Stimulated activated CD4-positive, alpha-beta T cell treated with anti-CD3 and anti-CD28 coated beads, Interleukin-15, amount 100 ng/mL, for 24 hours (primary cell): ENCODE measurements at places on chromosomes 7 and 10.

DNA sequence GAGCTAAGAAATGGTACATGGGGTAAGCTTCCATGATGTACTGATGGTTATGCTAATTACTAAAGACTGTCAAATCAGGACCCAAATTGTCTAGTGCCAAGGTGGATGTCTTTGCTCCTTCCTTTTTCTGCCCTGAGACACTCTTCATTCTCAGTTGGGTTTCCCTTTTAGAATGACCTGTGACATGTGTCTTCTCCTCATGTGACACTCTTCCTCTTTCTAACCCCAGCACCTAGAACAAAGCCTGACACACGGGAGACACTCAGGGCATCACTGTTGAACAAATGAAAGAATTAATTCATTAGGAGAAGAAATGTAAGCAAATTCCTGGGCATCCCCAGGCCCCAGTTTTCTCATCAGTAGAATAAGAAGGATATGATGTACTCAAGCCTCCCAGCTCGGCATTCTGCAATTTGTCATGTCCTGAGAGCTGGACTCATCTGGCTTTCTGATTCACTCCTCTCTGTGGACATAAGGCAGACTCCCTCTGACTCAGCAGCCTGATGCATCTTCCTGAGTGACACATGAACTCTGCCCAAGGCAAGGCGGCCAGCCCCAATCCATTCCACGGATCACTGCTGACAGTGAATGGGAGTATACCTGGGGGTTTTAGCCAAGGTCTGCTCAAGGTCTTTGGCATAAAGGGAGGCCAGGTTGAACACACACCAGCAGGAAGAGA, 473.8 kb downstream of the KCNMA1 start:
- DNase-seq, result no peak

DNA sequence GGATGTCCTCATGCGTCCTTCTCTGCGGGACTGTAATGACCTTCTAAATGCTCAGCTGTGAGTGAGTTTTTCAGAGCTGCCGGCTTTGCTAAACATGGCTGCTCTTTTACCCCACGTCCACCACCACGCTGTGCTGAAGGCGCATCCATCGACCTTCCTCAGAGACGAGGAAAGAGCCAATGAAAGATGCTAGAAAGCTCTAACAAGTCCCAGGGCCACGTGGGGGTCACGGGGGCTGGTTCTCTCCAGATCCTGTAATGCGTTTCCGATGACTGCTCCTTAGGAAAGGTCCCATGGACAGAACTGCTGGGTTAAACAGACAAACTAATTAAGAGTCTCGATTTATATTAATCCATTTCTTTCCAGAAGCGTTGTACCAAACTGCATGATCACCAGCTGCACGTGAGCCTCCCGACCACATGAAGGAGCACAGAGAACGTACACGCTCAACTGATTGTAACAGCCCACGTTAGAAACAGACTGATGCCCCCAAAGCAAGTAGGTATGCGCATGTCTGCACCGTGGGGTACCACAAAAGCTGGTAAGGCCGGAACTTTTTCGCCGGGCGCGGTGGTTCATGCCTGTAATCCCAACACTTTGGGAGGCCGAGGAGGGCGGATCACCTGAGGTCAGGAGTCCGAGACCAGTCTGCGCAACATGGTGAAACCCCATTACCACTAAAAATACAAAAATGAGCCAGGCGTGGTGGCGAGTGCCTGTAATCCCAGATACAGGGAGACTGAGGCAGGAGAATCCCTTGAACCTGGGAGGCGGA, 109.6 kb downstream of the TCERG1L start:
- no peak for DNase-seq

GRCh38 chr7:50733552-50733951, 49.1 kb downstream of the GRB10 start:
- DNase-seq, result no peak

DNA sequence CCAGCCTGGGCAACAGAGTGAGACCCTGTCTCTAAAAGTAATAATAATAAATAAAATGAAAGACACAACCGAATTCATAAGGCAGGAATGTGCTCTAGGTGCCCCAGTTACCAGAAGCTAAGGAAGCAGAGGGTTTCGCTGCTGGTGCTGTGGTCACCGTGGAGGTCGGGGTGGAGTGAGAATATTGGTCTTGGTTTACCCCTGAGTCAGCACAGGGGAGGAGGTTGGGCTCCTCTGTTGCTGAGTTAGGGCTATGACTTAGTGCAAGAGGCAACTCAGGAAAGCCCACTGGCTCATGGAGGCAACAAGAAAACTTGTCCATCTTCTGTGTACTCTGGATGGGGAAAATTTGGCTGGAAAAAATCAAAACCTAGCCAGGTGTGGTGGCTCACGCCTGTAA, 117.1 kb downstream of the MYL10 start:
- DNase-seq, result no peak

DNA sequence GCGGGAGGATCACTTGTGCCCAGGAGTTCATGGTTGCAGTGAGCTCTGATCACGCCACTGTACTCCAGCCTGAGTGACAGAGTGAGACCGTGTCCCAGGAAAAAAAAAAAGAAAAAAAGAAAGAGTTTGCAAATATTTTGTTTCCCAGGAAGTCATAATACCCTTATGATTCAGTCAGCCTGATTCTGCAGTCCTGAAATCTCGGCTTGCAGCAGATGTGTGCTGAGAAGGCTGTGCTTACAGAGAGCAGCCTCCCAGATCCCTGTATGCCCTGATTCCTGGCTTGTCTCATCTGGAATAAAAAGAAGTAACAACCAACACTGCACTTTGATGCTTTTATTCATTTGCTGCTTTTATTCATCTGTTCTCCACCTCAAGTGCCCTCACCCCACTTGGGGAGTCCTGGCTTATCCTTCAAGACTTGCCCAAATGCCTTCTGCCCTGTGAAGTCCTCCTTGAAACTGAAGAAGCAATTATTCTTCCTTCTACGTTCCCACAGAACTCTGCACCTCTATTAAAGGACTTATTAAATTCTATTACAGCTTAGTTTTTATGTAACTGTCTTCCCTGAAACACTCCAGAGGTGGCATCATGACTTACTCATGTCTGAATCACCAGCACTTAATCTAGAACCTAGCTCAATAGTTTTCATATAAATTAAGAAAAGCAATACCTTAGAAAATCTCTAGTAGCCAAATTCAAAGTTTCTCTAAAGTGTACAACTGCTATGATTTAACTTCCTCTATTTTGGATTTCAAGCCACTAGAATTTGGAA, 27.7 kb upstream of the BPGM start:
- no peak for DNase-seq
